Ureter (tissue), 1 donor: ENCODE measurements at places on chromosomes 3 and 15. TPM values are rescaled to one million over a fixed set of nuclear protein-coding genes. Genes with fewer than 3 reads are reported as not detected.

GRCh38 chr3:40148827-40149226 is 160.7 kb upstream of the EIF1B start:
- no peak for DNase-seq

The FANCD2 gene
- total RNA-seq: 7.9 TPM

DNA sequence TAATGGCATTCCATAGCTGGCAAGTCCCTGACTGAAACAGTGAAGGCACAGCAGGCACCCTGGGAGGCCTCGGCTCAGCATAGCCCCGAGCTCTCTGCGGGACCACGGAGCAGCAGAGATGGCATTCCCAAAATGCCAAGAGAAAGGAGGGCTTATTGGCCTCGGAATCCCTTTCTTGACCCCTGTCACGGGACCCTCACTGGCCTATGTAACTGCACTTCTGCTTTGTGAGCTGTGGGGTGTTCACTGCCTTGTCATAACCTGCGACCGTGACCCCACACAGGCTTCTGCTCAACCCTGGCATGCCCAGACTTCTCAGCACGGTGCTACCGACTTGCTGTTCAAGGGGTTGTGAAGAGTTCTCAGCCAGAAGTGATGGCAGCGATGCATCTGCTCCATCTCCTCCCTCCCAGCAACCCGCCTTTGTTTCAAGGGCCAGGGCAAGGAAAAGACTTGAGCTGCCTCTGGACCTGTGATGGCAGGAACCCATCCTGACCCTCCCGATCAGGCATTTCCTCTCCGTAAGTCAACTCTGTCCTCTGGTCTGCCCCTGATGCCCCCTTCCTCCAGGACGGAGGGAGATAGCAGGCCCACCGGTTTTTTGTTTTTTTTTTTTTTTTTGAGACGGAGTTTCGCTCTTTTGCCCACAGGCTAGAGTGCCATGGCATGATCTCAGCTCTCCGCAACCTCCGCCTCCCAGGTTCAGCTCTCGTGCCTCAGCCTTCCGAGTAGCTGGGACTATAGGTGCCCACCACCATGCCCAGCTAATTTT is 30.5 kb downstream of the EHD4 start:
- DNase-seq: peak; percentile 27

The SLC33A1 gene
- 39.5 TPM for total RNA-seq

DNA sequence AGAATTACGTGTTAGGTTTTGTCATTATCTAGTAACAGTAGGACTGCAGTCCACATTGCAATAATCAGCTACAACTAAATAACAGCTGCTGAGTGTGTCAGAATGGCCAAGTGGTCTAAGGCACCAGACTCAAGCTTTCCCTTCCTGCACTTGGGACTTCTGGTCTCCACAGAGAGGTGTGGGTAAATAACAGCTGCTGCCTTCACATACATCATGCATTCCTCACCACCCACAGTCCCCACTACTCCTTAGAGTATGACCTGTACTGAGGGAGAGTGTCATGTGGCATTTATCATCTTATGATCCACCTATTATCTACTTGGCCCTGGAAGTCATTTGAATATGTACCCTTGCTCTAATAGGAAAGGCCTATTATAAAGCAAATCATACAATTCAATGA is 22.2 kb upstream of the ZMAT3 start:
- DNase-seq: no peak

DNA sequence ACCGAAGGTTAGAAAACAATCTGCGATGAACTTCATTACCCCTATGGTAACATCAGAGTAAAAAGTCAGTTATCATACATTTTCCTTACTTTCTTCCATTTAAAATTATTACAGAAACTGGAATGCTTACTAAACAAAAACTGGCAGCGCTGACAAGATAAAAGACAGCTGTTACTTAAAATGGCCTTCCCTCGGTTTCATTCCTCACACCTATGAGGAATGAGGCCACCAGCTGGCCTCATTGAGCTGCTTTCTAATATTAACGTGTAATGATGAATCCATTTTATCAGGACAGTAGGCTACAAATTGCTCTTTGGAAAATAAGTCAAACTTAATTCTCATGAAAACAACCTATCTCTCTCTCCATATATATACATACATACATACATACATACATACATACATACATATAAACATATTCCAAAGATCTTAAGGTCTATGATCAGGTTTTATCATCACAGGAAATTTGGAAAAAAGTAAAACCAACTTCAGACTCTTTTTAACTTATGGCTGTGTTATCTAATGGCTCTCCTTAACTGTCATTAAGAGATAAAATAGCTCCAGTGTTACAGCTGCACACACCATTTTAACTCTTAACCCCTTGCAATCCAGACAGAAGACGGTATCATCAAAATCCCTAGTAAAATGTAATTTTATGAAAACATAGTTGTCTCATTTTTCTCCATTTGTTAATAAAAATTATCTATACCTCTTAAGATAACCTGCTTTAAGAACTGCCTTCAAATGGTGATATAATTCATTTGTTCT is 5.2 kb downstream of the CCNL1 start:
- DNase-seq: no peak

- no peak for DNase-seq
Observed at GRCh38 chr3:106068795-106069194, 200.0 kb upstream of the CBLB start.

The C2CD4A gene
- 0.49 TPM for total RNA-seq

- DNase-seq: no peak
Observed at GRCh38 chr15:81548365-81549130, 174.5 kb upstream of the TMC3 start.

- DNase-seq: no peak
Observed at GRCh38 chr3:65262548-65262947, 574.7 kb upstream of the ADAMTS9 start.

GRCh38 chr15:23566071-23566554 is 639 bp downstream of the MKRN3 start:
- DNase-seq: no peak

The SLC51B gene
- total RNA-seq: not detected

The VEPH1 gene
- total RNA-seq: 10.8 TPM

GRCh38 chr3:128098234-128098633 is 25.4 kb downstream of the RUVBL1 start:
- no peak for DNase-seq

DNA sequence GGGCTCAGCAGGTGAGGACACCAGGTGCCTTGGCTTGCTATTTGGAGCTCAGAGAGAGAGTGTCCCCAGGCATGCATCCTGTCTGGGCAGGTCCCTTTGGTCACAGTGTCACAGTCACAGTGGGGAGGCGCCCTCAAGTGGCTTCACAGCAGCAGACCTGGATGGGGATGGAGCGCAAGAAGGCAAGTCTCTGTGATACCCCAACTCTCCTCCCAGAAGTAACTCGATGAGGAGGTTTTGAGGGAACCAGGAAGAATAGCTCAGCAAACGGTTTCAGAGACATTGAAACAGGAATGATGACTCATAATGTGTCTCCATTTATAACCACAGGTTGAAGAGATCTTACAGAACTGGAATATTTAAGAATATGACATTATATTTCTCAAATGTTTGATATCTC is 66.5 kb upstream of the SH3GL3 start:
- DNase-seq: peak; percentile 59

- no peak for DNase-seq
Observed at GRCh38 chr3:196662033-196662432, 22.5 kb downstream of the NRROS start.

The CACNA2D2 gene
- total RNA-seq: 2.6 TPM

GRCh38 chr3:13976469-13976868 is 96.6 kb upstream of the WNT7A start:
- no peak for DNase-seq

The IDH2 gene
- 65.2 TPM for total RNA-seq

- DNase-seq: no peak
Observed at GRCh38 chr3:8489278-8489792, 12.3 kb upstream of the LMCD1 start.

GRCh38 chr3:114179575-114179974 is 723 bp upstream of the DRD3 start:
- DNase-seq: no peak

DNA sequence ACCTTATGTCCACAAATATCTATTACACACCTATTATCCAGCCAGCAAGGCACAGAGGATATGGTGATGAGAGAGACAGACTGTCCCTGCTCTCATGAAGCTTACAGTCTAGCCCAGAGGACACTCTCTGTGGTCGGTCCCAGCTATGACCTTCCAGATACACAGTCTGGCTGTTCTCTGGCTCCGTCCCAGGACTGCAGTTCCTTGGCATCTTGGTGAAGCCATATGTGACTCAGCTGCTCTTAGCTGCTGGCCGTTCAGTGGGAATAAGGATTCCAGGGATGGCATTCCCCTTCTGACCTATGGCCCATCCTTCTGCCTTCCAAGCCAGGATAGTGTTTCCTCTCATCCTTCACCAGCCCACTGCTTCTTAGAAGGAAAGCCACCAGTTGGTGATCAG is 30.8 kb downstream of the MEX3B start:
- DNase-seq: no peak

GRCh38 chr3:12423918-12424630 is 60.2 kb upstream of the TSEN2 start:
- DNase-seq: no peak

DNA sequence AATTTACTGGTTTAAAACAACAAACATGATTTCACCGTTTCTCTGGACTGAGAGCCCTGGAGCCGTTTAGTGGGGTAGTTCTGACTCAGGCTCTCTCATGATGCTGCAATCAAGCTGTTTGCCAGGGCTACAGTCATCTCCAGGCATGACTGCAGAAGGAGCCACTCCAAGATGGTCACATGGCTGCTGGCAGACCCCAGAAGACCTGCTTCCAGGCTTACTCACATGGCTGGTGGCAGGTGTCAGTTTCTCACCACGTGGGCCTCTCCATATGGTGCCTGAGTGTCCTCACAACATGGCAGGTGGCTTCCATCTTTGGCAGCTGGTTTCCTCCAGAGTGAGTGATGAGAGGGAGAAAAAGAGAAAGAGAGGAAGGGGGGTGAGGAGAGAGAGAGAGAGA is 378.3 kb upstream of the RGMA start:
- peak; percentile 56 for DNase-seq

GRCh38 chr3:188421836-188422540 is 268.0 kb downstream of the LPP start:
- no peak for DNase-seq

- no peak for DNase-seq
Observed at GRCh38 chr15:68642491-68642845, 63.7 kb downstream of the CORO2B start.

DNA sequence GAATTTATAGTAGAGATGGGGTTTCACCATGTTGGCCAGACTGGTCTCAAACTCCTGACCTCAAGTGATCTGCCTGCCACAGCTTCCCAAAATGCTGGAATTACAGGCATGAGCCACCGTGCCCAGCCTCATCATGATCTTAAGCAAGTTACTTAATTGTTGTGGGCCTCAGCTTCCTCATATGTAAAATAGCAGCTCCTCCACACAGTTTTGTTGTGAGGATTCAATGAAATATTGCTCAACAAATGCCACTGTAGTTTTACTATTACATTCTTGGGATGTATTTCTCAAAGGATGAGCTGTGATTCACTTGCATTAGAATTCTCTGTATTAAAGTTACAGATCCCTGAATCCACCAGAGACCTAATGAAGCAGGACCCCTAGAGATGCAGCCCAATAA is 168.8 kb downstream of the ADAMTS9 start:
- DNase-seq: no peak

- no peak for DNase-seq
Observed at GRCh38 chr15:73955861-73956742, 29.8 kb downstream of the LOXL1 start.

GRCh38 chr15:69780374-69780773 is 317.3 kb downstream of the TLE3 start:
- no peak for DNase-seq

DNA sequence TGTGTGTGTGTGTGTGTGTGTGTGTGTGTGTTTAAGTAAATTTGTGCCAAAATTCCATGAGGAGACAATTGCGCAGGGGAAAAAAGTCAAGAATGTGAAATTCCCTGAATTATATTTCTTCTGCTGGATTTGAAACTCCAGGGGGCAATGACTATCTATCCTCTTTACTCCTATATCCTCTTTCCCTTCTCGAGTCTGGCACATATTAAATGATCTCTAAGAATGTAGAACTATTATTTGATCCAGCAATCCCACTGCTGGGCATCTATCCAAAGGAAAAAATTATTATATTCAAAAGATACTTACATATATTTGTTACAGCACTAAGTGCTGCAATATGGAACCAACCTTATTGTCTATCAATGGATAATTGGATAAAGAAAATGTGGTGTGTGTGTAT is 350.1 kb upstream of the ADAMTS9 start:
- DNase-seq: no peak

DNA sequence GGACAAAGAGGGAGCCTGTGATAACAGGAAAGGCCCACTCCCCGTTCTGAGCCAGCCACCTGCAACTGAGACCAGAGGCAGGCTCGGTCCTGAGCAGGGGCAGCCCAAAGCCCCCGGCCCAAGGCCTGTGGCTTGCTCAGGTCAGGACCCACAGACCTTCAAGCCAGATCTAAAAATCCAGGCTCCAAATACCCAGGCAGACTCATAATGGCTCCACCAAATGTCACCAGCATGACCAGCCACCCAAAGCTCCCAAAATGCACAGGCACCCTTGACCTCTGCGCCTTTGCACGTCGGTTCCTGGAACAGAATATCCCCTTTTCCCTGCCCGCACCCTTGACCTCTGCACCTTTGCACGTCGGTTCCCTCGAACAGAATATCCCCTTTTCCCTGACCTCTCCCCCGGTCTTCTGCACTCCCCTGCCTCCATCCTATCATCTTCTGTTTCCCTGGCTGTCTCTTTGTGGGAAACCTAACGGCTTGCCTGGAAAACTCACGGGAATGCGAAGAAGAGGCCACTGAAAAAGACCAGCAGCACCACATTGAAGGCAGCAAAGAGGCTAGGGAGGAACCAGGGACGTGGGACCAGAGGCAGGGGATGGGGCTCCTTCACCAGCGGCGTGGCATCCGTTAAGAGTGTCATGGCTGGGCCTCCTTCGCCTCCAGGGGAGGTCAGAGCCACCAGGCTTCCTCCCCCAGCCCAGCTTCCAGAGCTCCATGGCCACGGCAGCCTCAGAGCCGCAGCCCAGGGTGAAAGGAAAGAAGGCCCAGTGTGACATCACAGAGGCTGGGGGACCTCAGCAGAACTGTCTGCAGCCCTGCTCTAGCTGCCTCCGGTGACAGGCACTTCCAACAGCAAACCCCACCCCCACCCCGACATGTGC is at the start of gene ZDHHC19:
TSS of gene ZDHHC19 (minus strand) at position 728 of the 884 bp plus-strand sequence. CDS start at position 643, 85 bp downstream.
- no peak for DNase-seq

The DLG1 gene
- total RNA-seq: 148 TPM

- no peak for DNase-seq
Observed at GRCh38 chr15:49151831-49152230, 3.6 kb downstream of the COPS2 start.

- no peak for DNase-seq
Observed at GRCh38 chr3:156668073-156668763, 6.2 kb upstream of the TIPARP start.

The ISLR gene
- total RNA-seq: 37.4 TPM

DNA sequence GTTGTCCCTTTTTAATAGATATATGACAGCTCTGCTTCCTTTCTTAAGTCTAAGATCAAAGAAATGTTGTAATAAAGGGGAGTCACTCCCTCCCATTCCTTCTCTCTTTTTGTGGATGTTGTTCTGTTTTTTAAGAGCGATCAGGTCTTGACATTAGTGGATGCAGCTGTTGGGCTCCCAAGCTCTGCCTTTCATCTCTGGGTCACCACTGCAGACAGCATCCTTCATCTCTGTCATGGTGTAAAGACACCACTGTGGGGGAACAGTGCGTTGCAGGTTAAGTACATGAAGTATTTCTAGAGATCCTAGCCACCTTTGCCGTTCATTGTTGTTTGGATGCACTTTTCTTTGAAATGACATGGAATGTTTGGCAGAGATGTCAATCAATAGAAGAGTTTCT is 17.7 kb downstream of the FNDC3B start:
- DNase-seq: no peak
